Stimulated activated CD8-positive, alpha-beta memory T cell treated with anti-CD3 and anti-CD28 coated beads, Interleukin-4, amount 100 ng/mL, for 1 hour (primary cell): ENCODE measurements at places on chromosomes 4 and X.

DNA sequence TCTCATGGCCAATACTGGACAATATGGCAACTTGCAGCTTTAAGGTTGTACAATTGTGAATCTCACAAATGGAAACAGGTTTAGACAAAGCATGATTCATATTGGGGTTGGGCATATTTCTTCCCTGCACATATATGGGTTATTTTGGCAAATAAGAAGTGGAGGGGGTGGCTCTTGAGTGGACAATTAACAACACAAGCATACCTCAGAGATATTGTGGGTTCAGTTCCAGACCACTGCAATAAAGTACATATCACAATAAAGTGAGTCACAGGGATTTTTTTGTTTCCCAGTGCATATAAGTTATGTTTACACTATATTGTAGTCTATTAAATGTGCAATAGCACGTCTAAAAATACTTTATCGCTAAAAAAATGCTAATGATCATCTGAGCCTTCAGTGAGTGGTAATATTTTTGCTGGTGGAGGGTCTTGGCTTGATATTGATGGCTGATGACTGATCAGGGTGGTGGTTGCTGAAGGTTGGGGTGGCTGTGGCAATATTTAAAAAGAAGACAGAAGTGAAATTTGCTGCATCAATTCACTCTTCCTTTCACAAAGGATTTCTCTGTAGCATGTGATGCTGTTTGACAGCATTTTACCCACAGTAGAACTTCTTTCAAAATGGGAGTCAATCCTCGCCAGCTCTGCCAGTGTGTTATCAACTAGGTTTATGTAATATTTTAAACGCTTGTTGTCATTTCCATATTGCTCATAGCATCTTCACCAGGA, 50.5 kb upstream of the OGT start:
- no peak for DNase-seq

DNA sequence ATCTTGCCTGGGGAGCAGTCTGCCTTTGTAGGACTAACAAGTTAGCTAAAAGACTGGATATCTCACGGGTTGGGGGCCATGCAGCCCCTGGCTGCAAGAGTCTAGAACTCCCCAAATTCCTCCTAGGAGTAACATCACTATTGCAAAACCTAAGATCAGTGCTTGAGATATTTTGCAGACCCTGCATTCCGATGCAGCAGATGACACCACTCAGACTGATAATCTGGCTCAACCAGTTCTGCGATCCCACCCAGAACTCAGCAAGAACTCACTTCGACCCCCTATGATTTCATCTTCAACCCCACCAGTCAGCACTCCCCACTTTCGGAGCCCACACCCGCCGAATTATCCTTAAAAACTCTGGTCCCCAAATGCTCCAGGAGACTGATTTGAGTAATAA, 834.0 kb downstream of the C4orf33 start:
- DNase-seq: no peak

DNA sequence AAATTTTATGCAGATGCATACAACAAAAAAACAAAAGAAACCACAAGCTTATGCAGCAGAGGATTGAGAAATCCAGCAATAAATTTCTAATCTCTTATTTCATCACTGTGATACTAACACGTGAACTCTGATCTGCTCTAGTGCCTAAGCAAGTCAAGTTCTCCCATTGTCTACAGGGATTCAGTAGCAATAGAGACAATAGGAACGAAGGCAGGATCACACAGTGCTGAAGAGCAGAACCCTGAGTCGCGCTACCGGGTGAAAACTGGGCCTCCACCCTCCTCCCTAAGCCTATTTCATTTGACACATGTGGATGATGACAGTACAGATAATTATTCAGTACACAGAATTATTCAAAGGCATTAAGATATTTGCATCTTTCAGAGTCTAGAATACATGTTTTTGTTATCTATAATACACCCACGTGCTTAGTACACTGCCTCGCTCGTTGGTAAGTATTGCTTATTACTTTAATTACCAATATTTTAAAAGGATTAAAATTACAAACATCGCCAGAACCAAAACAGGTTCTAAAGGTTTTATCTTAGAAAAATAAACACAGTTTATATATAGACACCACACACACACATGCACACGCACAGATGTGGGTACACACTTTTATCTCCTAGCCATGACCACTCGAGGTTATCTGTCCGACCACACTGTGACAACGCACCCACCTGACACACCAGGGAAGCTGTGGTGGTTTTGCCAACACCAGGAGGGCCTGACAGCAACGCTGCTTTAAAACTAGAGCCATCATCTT, 60.1 kb downstream of the RFC1 start:
- no peak for DNase-seq

GRCh38 chr4:143184217-143184502, 557 bp upstream of the USP38 start:
- DNase-seq: no peak

- DNase-seq: no peak
Measured at GRCh38 chrX:146189371-146189770, 371.7 kb downstream of the SLITRK2 start.

DNA sequence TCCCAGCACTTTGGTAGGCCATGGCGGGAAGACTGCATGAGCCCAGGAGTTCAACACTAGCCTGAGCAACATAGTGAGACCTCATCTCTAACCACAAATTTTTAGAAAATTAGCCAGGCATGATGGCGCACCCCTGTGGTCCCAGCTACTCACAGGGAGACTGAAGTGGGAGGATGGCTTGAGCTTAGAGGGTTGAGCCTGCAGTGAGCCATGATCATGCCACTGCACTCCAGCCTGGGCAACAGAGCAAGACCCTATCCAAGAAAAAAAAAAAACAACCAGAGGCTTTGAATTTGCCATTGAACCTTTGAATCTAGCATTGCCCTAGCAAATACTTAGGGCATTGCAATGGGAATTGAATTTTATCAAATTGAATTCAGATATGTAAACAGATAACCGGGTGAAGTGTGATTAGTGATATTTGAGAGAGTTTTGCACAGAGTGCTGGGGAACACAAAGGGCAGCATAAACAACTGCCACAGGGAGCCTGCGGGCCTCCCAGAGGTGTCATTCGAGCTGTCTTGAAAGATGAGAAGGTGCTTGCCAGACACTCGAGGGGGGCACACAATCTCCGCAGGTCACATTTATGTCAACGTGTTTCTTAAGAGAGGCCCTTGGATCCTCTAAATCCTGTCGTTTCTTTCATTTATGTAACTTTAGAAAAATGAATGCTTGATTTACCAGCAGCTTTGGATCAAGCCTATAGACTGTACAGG, 200.3 kb downstream of the AASDH start:
- DNase-seq: no peak

DNA sequence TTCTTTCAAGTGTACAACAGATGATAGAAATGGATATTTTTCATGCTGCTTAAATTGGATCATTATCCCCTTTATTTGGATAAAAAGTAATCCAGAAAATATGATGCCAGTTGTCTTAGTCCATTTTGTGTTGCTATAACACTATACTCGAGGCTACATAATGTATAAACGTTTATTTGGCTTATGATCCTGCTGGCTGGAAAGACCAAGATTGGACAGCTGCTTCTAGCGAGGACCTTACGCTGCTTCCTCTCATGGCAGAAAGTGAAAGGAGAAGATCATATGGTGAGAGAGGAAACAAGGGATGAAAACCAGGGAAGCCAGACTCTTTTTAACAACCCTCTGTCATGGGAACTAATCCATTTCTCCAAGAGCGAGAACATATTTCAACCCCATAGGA, 102.7 kb downstream of the TRAM1L1 start:
- no peak for DNase-seq

- DNase-seq: no peak
Measured at GRCh38 chr4:130659320-130659719, 1563.4 kb downstream of the C4orf33 start.

- DNase-seq: peak; percentile 8
Measured at GRCh38 chr4:101418055-101418454, 70.7 kb upstream of the PPP3CA start.
